ENCODE measurements at places on chromosomes 4 and X.

- no peak for DNase-seq
Measured at GRCh38 chr4:112145790-112146501, 692 bp downstream of the FAM241A start.

- DNase-seq = no peak
Measured at GRCh38 chrX:17081968-17082367, 135.5 kb downstream of the REPS2 start.

DNA sequence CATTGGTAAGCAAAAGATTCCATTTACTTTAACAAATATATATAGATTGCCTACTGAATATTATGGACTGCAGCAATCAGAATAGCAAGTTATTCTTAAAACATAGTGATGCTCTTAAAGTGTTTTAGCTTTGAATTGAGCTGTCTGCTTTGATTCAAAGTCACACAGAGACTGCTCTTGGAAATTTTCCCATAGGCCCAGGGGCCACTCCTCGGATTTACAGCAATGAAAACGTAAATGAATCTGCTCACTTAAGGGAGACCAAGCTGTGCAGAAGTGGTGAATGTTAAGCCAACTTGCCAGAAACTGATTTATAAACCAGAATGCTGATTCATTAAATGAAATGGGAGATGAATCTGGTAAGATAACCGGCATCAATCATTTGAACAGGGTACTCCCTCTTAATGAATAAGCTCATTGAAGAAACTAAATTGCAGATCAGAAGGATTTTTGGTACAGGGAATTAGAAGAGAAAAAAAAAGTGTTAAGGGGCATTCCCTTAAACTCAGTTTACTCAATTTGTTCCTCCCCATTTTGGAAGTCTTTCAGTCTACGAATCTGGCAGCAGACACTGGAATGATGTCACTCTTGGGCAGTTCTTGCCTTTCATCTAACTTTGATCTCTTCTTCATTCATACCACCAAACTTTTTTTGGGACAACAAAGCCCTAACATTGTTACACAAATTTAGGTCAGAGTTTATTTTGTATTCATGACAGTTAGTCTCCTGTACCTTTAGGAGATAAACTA lies 363.3 kb upstream of the MAGEB2 start:
- no peak for DNase-seq

- no peak for DNase-seq
Measured at GRCh38 chr4:47736146-47736545, 101.7 kb downstream of the CORIN start.

DNA sequence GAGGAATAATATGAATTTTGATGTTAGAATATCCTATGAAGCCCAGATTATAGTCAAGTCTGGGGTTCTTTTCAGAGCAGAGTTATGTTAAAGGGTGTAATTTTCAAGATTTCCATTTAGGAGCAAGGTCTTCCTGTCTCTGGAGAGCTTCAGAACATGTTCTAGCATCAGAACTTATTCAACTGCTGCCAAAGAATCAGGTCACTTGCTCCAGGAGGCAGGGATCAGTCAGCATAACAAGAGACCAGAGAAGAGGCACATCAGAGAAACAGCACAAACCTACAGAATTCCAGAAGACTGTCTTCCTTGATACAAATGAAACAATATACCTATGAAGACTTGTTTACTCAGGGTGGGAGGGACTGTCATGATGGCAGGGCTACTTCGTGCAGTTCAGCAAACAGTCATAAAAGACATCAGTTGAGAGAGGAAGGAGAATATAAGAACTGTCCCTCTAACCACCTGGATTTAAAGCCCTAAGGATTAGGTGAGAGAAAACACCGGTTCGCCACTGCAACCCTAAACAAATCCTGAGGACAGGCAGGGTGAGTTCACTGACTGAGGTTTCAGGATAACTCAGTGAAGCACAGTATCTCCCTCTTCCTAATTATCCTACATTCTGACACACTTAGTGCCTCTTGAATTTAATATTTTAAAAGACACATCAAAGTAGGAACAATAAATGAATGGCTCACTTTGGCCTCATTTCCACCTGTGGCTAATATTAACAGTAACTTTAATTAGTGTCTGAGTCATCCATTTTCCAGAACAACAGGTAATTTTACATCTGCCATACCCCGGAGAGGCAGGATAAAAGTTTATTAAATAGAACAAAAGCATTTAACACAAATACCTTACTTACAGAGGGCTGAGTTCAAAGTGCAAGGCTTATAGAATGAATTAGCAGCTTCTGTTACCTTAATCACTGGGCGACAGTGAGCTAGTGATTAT lies 93.0 kb downstream of the HDAC8 start:
- no peak for DNase-seq

DNA sequence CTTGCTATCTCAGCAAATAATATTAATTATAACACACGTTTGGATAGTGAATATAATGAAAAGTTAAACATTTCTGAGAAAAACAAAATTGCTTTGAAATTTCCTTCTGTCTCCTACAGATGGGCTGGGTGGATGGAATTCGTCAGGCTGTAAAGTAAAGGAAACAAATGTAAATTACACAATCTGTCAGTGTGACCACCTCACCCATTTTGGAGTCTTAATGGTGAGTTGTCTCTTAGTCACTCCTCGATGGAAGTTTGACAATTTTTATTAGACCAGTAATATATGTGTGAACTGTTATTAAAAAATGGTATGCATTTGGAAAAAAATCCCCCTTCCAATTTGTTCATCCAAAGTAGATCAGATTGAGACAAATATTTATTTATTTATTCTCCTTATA lies 92.5 kb upstream of the BRS3 start:
- no peak for DNase-seq

GRCh38 chr4:39114436-39114835 lies 52.4 kb downstream of the KLHL5 start:
- DNase-seq = no peak

DNA sequence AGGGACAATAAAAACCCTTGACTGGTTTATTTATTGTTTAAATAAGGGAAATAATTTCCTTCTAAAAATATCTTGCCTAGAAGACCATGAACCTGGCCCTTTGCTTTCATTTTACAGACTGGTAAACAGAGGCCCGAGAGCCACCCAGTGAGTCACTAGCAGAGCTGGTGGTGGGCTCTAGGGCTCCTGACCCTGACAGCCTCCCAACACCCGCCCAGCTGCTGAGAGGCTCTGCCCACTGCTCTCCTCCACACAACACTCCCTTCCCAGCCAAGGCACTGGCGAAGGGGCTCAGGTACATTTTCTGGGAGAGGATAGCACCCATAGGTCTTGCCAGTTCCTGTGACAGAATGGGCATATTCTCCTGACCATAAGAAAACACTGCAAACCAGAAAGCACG lies 18.1 kb upstream of the PPEF2 start:
- DNase-seq = no peak

DNA sequence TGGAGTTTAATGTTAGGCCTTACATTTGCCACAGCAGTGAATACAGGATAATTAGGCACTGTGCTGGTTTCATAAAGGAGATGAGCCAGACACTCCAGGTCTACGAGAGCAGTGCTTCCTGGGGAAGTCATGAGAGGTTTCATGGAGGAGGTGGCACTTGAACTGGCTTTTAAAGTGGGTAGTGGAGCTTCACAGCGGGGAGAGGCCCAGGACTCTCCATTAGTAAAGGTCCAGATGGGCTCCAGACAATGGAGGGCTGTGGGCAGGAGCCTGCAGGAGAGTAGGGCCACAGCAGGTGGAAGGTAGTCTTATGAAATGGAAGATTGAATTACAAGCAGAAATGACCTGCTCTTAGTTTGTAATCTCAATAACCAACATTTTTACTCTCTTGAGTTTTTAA lies 29.0 kb downstream of the CLDN22 start:
- no peak for DNase-seq

- DNase-seq = no peak
Measured at GRCh38 chrX:148416931-148417330, 83.5 kb upstream of the AFF2 start.

DNA sequence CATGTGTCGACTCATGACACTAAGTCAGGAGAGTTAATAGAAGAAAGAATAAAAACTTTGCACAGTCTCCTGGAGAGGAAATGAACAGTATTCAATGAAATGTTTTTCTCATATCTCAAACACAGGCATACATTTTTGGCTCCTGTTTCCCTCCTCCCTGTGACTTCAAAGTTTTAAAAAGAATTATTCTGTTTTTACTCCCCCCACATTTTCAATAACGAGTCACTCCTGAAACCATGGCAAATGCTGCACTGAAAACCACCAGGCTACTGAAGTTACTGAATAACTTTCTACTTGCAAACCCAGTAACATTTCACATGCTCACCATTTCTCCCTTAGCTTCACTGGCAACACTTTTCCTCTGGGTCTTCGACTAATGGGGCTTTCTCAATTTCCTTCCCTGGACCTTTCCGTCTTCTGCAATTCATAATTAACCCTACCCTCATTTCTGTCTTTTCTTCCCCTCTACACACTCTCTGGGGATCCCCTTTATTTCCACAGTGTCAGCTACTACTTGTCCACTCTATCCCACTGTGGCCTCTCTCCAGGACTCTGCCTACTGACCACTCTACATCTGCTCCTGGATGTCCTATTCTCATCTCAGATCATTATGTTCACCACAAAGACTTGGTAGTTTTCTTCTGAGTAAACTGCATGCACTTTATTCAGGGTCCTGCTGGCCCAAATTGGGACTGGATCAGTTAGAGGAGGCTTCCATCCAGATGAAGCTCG lies 225.8 kb upstream of the ETNPPL start:
- no peak for DNase-seq

- DNase-seq = no peak
Measured at GRCh38 chrX:153538424-153538823, 21.0 kb downstream of the ATP2B3 start.

GRCh38 chr4:1026115-1026514 lies 14.7 kb downstream of the FGFRL1 start:
- DNase-seq = no peak

DNA sequence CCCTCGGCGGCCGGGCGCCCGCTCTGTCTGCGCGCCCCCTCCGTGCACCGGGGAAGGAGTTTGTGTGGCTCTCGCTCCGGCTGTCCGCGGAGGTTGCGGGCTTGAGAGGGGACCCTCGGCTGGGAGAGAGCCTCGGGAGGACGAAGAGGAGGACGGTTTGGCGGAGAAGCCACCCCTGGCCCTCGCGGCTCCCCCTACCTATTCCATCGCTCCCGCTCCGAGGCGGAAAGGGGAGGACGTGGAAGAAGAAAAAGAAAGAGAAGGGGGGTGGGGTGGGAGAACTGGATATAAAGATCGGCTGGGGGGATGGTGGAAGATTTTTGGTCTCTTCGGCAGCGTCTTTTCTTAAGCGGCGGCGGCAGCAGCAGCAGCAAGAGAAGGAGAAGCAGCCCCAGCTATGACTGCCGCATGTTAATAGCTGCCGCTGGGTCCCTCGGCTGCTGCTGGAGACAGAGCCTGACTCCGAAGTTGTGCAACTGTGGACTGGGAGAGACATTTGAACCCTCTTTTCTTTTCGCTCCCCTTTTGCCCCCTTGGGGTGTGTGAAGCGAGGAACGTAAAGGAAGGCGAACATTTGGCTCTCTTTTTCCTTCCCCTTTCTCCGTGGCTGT lies 895 bp downstream of the ADGRL3 start:
- DNase-seq = no peak

DNA sequence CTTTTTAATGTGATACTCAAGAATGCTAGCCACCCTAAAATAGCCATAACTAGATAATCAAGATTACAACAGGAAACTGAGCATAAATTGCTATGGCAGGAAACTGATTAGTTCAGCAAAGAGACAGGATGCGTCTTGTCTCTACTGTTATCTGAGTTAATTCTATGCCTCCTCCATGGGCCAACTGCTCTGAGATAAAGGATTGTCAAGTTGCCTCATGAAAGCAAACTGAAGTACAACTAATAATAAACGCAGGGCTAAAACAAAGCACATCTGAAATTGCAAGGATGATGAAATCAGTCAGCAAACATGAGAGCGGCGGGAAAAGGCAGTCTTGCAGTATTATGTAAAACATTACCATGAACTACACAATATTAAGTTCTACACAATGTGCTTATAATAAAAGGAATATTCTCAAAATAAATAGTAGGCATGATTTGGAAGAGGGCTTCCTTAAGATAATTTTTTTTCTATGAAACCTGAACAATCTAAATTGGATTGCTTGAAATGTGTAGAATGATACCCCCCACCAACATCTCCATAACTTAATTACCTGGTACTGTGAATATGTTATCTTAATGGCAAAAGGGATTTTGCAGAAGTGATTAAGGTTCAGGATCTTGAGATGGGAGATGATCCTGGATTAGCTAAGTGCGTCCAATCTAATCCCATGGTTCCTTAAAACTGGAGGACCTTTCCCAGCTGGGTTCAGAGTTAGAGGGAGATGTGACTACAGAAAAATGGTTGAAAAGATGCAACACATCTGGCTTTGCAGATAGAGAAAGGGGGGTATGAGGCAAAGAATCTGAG lies 65.9 kb downstream of the ANTXR2 start:
- no peak for DNase-seq

DNA sequence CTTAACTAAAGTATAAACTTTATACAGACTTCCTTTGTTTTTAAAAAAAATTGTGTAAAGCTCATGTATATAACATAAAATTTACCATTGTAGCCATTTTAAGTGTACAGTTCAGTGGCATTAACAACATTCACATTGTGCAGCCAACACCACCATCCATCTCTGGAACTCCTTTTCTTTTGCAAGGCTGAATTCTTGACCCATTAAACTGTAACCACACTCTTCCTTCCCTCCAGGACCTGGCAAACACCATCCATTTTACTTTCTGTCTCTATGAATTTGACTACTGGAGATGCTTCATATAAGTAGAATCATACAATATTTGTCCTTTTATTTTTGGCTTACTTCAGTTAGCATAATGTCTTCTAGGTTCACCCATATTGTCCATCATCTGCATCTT lies 104.7 kb downstream of the RASL11B start:
- DNase-seq = no peak

Data from NCI-H2171 (cell line).